ENCODE measurements at places on chromosomes 5 and 9.

DNA sequence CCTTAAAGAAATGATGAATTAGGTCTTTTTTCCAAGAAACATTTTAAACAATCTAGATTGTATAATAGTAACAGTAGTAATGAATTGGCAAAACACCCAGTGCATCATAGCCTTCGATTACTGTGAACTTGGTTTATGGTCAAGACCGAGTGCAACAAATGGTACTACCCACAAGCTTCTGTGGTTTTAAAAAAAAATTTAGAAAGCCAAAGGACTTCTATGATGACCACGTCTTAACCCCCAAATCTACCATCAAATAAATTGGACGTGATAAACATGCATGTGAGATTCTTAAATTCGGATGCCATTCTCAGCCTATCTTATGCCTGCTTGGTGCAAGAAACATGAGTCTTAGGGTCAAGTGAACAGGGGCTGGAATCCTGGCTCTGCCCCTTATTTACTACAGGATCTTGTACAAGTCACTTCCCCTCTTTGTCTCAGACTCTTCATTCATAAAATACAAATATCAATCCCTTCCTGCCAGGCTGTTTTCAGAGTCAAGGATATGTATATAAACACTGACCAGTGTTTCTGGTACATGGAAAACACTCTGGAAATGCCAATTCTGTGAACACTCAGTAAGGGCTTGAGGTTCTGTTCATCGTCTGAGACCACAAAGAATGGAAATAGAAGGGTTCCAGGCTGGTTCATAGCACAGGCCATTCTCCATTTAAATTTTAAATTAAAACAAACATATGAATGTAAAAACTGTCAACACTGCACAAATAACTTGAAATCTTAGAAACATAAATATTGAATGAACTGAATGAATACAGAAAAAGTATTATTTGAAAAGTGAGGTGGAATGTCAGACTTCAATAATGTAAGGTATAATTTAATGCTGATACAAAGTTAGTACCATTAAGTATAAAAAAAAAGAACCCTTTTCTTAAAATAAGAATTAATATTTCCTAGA, 107.8 kb downstream of the NR6A1 start:
- DNase-seq, result no peak

DNA sequence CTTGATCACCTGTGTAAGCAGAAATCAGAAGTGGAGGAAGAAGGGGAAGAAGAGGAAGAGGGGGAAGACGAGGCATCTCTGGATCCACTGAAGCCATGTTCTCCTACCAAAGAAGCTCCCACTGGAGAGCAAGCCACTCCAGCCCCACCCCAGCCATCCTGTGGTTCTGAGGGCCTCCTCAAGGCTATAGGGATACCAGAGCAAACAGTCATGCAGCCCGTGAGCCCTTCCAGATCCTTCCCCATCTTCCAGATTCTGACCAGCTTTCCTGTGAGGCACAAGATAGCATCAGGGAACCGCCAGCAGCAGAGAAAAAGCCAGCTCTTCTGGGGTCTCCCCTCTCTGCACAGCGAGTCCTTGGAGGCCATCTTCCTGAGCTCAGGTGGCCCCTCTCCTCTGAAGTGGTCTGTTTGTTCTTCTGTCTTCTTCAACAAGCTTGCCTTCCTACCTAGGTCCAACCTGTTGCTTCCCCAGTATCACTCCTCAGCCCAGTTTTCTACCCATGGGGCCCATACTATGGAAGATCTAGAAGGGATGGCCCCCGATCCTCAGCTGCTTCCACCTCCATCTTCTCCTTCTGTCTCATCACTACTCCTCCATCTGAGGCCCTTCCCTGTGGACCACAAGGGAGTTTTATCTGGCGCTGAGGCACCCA, 29.4 kb downstream of the VCP start:
- DNase-seq, result no peak

- no peak for DNase-seq
Measured at GRCh38 chr5:169646856-169647255, 9.8 kb downstream of the DOCK2 start.

GRCh38 chr5:55821731-55822512, 29.2 kb upstream of the IL31RA start:
- DNase-seq, result no peak

DNA sequence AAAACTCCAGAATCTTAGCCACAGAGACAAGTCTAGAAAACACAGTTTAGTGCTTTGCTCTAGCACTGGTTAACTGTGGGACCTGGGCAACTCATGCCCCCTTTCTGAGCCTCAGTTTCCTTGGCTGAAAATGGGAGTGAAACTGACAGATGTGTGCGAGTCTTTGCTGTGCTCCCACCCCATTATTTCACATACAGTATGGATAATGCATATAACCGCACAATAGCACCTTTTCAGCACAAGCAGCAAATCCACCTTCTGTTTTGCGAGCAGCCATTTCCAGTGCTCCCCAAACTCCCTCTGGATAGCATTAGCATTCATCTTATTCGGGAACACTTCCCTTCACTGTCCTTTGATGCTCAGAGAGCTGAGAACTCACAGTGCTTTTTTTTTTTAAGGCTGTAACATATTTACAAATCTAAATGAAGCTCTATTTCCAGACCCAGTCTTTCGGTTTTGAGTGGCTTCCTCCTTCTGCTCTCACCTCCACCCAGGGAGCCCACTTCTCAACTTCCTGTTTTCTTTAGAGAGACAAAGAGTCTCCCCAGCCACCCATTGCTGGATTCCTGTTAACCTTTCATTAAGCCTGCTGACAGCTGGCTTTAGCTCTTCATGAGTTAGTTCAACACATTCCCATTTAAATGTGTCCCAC, 49.2 kb downstream of the TIMD4 start:
- DNase-seq, result peak; percentile 5

- no peak for DNase-seq
Measured at GRCh38 chr5:123176938-123177275, 87.9 kb downstream of the PRDM6 start.

- DNase-seq, result no peak
Measured at GRCh38 chr9:90385146-90385545, 257.5 kb downstream of the DIRAS2 start.

DNA sequence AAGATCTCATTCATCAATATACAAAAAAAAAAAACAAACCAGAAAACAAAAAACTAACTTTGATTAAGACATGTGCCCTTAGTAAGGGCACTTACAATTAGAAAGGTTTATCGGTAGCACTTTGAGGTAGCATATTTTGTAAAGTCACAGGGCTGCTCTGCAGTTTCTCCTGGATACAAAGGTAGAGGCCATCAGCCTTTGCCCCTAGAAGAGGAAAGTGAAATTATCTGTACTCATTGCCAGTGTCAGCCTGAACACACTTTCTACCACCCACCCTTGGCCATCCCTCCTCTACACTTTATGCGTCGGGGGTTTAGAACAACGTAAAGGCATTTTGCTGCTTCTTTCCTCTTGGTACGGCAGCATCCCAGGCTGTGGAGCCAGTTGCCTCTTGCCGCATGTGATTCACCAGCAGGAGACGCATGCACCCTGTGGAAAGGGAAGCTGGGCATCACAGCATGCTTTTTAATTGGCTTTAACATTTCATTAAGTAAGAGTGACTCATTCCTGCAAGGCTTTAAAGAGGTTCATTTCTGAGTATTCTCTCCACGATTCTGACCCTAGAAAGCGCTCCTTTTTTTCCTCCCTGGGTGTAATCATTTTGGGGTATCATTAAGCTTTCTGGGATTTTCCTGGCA, 84.6 kb downstream of the CEMIP2 start:
- DNase-seq, result no peak

- DNase-seq, result no peak
Measured at GRCh38 chr9:38208206-38208901, 139.3 kb upstream of the SHB start.

DNA sequence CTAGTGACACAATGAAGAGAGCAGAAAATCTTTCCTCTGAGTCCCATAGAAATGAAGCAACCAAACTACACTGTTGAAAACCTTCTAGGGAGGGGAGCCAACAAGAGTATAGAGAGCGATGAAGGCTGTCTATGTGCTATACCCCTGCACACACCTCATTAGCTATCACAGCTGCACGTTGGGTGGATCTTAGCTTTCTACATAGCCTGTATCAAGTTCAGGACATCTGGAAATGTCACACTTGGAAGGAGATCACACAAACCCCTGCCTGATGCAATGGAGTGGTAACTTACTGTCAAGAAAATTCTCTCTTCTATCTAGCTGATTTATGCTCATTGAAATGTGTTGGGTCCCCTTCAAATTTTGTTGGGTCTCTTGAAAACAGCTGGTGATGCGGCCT, 127.0 kb upstream of the NTRK2 start:
- DNase-seq, result no peak

GRCh38 chr5:132096904-132097303, 23.3 kb downstream of the CSF2 start:
- no peak for DNase-seq

DNA sequence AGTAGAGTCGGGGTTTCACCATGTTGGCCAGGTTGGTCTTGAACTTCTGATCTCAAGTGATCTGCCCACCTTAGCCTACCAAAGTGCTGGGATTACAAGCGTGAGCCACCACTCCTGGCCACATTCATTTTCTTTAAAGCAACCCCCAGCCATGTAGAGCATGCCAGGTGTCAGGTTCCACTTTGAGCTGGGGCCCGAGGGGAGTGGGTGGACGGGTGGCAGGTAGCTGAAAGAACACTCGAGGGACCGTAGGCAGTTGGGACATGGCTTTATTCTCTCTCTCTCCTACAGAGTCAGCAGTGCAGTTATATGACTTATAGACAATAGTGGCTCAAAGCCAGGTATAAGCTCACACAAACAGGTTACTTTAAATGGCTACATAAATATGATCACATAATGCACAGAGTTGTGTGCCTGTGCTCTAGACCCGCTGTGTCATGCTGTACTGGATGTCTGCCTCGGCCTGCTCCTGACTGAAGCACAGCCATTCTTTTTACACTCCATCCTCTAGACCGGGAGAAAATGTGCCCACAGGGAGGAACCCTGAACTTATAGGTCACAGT, 60.5 kb upstream of the FAM120A start:
- DNase-seq, result no peak

DNA sequence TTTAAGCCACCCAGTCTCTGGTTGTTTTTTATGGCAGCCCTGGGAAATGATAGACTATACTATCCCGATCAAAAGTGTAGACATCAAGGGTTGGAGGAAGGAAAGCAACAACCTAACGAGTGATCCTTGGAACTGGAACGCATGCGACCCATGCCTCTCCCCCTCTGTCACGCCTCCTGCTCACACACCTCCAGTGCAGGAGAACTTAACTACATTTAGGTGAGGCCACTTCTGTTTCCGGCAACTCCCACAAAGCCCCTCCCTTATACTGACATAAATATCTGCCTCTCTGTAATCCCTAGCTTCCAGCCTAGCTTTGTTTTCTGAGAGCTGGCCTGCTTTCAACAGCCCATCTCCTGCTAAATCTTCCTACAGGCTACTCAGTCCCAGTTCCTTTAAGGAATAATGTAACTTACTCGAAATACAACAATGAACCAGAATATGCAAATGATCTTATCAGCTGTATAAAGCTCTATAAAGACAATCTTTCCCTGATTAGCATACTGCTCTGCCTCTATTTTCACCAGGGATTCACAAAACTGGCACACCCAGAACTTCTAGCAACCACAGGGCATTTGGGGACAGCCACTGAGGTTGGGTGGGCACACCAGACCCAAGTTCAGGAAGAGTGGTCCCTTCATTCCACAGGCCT, 73.9 kb downstream of the GABBR2 start:
- DNase-seq, result no peak

GRCh38 chr5:106966686-106967315, 703.9 kb downstream of the EFNA5 start:
- no peak for DNase-seq

GRCh38 chr5:82640916-82641315, 362.8 kb upstream of the RPS23 start:
- DNase-seq, result no peak

- DNase-seq, result no peak
Measured at GRCh38 chr5:16580382-16580781, 36.4 kb downstream of the RETREG1 start.

- no peak for DNase-seq
Measured at GRCh38 chr5:1536322-1536845, 12.6 kb upstream of the LPCAT1 start.

GRCh38 chr5:14168793-14169262, 25.7 kb downstream of the TRIO start:
- DNase-seq, result no peak

GRCh38 chr5:124754206-124754927, 7.9 kb upstream of the ZNF608 start:
- DNase-seq, result no peak

DNA sequence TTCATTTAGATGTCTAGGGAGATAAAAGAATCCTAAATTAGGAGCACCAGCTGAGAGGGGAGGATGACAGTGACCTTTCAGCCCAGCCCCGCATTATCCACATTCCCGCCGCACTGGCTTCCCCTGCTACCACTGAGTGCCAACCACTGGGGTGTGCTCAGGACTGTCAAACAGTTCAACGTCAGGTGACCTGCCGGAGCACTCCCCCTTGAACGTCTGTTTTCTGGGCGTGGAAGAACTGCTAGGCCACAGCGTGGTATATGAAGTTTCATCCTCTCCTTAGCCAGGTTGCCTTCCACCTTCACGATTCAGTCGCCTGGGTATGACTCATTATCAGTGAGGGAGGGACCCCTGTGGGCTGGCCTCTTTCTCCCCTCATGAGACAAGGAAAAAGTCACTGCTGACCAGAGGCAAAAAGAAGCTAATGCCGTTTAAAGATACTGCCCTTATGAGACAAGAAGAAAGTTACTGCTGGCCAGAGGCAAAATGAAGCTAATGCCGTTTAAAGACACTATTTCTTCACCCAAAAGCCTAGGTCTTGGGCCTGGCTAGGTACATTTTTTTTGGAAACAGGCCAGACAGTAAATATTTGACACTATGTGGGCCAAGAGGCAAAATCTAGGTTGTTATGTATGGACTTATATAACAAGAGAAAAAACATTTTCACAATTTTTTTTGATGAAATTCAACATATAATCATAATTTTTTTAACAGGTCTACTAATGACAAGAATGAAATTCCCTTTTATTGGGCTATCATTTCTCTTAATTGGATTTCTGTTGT, 4.6 kb downstream of the NMRK1 start:
- no peak for DNase-seq

- no peak for DNase-seq
Measured at GRCh38 chr5:54469622-54470021, 14.1 kb downstream of the HSPB3 start.

DNA sequence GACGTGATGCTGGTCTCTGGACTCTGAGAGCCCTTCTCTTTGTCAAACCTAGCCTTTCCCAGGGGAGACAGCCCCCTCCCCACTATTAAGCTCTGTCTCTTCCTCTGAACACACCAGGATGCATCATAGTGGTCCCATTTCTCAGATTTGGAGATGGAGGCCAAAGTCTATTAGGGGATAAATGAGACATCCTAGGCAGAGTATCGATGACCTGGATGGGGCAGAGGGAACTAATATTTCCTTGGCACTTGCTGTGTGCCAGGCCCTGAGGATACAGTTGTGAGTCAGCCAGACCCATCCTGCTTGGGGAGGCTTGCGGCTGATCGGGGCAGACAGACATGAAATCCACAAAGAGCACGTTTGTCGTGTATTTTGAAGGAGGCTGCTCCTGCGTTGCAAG, 5.2 kb downstream of the DNM1 start:
- no peak for DNase-seq

DNA sequence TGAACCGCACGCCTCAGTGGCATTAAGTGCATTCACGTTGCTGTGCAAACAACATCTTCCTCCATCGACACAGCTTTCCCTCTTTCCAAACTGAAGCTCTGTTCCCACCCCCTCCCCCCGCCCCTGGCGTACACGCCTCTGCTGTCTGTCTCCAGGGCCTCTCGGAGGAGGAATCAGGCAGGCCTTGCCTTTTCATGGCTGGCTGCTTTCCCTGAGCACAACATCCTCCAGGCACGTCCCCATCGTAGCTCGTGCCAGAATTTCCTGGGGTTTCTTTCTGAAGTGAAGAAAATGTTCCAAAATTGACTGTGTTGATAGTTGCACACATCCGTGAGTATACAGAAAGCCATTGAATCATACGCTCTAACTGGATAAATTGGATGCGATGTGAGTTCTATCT, 22.3 kb upstream of the TMEM250 start:
- peak; percentile 55 for DNase-seq

Data from NCI-H187 (cell line).